ENCODE measurements at places on chromosomes 7 and 10.

DNA sequence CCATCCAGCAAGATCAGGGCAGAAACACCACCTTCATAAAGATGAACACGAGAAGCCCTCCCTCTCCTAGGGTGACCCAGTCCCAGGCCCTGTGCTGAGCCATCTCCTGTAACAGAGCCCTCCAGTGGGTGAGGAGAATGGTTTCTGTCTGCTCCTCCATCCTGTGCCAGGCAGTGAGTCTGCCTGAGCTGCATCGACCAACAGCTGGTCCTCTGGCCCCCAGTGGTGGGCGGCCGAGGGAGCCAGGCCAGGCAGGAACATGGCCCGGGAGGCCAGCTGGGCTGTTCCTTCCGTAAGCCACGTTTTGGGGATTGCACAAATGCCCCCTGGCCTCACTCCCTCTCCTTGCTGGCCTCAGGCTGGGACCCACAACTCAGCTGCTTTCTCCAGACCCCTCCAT lies 73.5 kb downstream of the GRB10 start:
- peak; percentile 42 for ATAC-seq

- ATAC-seq: peak; percentile 74
These were observed 435.8 kb upstream of the MGMT start for GRCh38 chr10:129030996-129031843.

GRCh38 chr10:128302808-128303207 lies 176.6 kb upstream of the MKI67 start:
- ATAC-seq: no peak

DNA sequence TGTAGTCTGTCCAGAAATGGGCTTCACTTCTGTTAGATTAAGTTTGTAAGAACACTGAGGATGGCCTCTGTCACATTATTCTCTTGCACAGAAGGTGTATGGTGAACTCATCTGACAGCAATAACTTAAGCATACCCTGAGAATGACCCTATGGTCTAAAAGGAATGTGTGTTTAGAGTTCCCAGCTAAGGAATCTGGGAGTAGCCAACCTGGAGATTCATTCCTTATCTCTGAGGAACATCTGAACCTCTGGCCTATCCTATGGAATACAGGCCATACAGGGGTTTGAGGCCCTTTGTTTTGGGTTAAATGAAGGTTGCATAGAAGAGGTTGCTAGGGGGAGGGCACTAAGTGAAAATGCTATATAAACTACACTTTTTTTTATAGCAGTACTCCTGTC lies 41.4 kb downstream of the LAMB4 start:
- no peak for ATAC-seq

GRCh38 chr7:74449809-74450397 lies 3.8 kb upstream of the GTF2IRD1 start:
- ATAC-seq: peak; percentile 31
